ENCODE measurements at places on chromosomes 12 and 14.

- DNase-seq = no peak
These were observed 12.2 kb upstream of the ITPR2 start for GRCh38 chr12:26845057-26845666.

DNA sequence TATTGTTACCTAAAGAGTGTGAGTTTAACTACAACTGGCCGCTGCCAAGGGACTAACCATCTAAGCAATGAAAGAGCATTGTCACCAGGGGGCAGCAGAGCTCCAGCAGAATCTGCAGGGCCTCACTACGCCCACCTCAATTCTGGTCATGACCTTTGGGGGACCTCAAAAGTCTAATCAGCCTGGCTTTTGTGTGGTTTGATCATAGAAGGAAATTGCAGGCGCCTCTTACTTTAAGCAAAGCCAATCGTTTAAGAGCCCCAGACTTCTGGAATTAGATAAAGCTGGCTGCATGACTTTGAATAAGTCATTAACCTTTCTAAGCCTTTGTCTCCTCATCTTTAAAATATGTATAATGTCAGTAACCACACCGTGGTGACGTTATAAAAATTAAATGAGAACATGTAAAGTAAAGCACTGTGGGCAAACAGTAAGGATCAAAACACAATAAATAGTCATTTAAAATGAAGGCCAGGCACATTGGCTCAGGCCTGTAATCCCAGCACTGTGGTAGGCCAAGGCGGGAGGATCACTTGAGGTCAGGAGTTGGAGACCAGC, 58.6 kb downstream of the TBX3 start:
- no peak for DNase-seq

- DNase-seq = no peak
These were observed 31.6 kb downstream of the SPTLC2 start for GRCh38 chr14:77584809-77585208.

DNA sequence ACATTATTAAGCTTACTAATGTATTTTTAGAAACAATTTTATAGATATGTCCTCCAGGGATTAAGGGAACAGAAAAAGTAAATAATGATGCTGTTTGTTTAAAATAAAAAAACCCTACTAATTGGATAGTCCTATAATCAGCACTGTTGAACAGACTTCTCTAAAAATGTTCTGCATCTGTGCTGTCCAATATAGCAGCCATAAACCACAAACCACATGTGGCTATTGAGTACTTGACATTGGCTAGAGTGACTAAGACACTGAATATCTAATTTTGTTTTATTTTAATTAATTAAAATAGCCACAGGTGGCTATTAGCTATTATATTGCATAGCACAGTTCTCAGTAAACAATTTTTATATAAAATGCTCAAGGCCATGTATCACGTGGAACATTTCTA, 210.4 kb downstream of the DPY19L2 start:
- no peak for DNase-seq

GRCh38 chr12:80679346-80680131, 27.9 kb upstream of the MYF6 start:
- no peak for DNase-seq

DNA sequence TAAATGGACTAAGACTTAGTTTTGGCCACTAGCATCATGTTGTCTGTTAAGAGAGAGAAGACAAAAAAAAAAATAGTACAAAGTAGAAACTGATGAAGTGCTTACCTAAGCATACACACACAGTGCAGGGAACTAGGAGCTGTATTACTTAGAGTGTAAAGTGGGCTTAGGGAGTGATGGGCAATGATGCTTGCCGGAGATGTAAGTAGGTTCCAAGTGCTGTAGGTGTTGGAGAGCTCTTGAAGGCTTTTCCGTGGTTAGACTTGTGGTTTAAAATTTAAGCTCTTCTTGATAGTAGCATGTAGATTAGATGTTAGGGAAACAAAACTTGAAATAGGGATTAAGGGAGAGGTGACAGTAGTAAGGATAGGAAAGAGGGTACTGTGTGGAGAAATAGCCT, 34.7 kb downstream of the MIA2 start:
- DNase-seq = peak; percentile 9

DNA sequence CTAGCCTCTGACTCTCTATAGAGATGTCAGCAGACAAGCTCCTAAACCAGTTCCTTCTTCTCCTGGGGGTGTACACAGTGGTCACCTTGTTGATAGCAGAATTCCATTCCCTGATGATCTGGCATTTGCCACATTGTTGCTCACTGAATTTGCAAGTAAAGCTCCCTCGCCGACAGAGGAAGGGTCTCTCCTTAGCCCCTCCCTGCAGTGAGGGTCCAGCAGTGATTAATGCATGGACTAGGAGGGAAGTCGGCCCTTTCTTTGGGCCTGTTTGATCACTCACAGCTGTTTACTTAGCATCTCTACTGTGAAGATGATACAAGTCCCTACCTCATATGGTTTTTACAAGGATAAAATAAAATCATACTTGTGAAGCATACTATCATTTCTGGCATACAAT, 23.3 kb upstream of the APPL2 start:
- no peak for DNase-seq

DNA sequence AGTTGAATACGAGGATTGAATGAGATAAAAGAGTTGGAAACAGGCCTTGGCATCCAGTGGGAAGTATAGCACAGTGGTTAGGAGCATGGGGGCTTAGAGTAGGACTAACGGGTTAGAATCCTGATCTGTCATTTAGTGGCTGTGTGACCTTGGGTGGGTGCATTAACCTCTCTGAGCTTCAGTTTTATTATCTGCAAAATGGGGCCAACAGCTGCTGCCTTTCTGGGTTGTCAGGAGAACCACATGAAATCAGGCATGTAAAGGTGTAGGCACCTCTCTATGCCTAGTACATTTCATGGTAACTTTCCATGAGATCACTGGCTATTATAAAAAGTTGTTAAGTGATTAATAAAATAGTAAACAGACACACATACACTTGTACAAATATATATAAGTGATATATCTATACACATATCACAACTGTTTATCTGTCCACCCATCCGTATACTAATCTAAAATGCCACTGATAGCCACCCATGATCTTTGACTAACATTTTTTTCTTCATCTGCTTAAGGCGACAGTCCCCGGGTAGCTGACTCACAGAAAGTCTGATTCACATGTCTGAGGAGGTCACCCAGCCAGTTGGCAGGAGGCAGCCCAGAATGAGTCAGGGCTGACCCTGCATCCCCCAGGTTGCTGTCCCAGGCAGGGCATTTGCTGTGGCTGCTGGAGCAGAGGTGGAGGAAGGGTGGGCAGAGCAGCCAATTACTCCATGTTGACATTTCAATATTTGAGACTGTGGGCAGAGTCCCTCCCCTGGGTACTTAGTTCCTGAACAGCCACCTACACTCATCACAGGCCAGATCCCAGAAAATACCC, 125.6 kb upstream of the NOS1 start:
- no peak for DNase-seq

DNA sequence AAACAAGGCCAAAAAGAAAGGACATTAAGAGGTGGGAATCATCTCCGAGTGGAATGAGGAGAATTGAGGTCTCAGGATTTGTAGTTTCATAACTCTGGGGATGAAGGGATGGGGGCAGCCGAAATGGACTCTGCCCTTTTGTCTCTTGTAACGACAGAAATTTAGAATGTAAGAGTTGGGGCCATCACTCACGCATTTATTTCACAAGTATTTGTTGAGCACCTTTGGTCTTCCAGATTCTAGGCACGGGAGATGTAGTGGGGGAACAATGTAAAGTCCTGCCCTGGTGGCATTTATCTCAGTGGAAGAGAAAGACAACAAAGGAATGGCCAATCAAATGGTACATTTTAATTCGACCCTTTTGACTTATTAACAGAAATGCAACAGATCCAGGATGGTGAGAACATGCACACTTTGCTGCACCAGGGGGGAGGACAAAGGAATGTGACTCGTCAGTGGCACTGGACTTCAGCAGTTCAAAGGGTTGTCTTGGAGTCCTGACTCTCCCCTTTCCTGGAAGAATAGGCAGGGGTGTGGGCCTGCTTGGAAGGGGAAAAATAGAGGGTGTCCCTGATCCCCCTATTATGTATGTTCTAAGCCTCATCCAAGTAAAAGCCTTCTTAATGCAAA, 102.0 kb downstream of the TMEM30B start:
- no peak for DNase-seq

DNA sequence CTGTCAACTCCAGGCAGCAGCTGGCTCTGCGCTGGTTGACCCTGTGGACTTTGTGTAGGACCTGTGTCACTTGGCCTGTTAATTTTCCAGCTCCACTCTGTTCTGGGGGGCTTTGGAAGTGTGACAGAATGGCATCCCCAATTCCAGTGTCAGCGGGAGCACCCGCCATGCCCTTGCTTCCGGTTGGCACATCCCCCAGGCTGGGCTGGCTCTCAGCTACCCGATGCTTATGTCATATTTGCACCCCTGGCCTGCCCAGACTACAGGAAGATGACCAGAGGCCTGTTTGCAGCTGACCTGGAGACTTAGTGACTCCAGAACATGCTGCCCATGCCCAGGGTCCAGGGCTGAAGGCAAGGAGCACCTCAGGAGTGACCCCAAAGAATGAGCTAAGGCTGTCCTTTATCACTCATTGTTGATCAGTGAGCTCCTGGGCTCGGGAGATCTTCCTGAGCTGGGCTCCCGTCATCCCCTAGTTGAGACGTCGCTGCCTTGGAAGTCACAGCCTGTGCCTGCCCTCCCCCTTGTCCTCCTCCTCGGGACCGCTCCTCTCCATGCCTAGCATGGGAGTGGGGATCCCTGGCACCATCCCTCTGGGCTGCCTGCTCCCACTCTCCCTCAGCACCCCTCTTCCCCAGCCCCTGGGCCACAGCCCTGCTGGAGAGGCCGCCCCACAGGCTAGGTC, 163.4 kb upstream of the RTL1 start:
- no peak for DNase-seq

GRCh38 chr14:68741839-68742470, 50.9 kb downstream of the ZFP36L1 start:
- no peak for DNase-seq

DNA sequence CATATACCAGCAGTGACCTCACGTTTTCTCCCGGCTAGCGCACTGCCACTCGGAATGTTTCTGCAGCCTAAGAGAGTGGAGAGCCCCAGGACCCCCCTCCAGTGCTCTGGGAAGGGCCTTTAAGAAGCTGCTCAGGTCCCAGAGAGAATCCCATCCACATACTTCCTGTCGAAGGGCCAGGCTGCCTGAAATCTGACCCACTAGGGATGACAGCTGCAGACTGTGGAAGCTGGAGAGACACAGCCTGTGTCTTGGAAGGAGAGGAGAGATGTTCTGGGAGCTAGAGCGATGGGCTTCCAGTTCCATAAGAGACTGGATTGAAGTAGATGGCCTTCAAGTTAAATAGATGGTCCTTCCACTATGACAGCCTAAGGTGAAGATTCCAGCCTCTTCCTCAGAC, 54.4 kb downstream of the IQSEC3 start:
- DNase-seq = no peak

DNA sequence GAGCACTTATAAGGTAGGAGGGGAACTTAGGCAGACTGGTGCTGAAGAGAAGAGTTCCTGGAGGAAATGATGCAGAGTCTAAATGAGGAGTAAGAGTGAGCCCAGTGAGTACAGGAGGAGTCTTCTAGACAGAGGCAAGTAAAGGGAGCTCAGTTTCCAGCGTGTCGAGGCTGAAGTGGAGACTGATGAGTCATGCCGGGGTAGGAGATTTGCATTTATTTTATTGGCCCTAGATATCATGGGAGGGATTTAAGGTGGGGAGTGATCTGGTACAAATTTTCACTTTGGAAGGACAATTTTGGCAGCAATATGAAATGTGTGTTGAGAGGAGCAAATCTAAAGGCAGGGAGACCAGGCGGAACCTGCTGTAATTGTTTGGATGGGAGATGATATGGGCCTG, 157.5 kb downstream of the TTC8 start:
- no peak for DNase-seq

- DNase-seq = no peak
These were observed 271.9 kb upstream of the PDE3A start for GRCh38 chr12:20096430-20096829.

DNA sequence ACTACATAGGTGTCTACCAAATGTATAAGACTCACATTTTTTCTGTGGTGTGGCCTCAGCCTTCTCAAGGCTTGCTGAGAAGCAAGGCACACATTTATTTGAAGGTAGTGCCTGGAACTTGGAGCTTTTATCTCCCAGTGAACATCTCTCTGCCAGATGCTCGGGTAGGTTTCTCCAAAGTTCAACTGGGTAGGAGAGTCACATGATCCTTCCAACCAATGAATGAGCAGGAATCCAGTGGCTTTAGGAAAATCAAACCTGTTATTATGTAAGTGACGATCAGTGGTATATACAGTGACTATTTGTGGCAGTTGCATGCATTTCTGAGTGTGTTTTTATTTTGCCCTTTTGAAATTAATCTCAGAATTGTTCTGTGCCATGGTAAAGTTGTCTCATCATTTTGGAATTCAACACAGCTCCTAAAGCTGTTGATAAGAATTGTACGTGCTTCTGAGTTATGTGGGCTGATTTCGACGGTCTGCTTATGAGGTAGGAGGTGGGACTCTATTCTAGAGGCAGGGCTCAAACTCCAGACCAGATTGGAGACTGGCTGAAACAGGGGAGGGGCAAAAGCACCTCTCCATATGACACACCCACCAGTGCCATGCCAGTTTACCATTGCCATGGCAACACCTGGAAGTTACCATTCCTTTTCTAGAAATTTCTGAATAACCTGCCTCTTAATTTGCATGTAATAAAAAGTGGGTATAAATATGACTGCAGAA, 57.6 kb downstream of the EID3 start:
- DNase-seq = peak; percentile 12

DNA sequence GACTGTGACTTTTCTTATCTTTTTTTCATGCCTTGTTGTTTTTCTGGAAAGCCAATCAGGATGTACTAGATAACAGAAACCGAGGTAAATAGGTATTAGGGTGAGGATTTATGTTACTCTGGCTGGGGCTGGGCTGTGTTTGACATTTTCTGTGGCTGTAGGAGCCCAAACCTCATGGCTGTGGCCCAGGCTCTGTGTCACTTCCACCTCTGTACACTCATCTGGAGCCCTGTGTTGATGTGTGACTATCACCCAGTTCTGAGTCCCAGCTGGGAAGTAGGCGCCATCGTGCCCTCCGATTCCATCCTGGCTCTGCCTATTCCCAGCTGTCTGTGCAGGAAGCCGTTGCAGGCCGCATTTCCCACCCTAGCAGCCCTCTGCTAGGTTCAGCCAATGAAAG, 1.6 kb upstream of the HHIPL1 start:
- DNase-seq = no peak

DNA sequence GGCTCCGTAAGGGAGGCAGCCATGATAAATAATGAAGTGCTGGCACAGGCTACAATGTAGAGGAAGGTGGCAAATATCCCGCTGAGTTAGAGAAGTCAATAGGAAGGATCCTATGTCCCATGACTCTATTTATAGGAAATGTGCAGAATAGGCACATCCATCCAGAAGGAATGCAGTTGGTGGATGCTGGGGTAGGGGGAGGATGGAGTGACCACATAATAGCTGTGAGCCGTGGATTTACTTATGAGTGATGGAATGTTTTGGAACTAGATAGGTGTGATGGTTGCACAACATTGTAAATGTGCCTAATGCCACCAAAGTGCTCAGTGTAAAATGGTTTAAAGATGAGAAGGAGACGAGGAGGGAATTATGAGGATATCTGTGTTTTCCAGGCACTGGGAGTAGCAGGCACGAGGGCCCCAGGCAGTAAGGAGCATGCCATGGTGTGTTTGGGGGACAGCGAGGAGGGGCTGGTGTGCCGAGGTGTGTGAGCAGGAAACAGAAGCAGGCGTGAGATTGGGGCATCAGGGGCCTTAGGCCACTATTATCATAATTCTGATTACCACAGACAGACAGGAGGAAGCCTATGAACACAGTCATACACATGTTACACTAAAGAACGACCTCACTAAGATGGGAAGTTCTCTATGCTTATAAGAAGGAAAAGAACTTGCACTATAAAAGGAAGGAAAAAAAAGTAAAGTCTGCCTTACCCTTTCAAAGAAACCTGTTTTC, 837.3 kb upstream of the TMEM132C start:
- DNase-seq = no peak

All from NCI-H526 treated with DMSO at 0.1 percent for 48 hours (cell line).